ENCODE measurements at places on chromosomes 11 and 22.

GRCh38 chr22:23384431-23384830 is 195.7 kb downstream of the IGLL1 start:
- no peak for DNase-seq

DNA sequence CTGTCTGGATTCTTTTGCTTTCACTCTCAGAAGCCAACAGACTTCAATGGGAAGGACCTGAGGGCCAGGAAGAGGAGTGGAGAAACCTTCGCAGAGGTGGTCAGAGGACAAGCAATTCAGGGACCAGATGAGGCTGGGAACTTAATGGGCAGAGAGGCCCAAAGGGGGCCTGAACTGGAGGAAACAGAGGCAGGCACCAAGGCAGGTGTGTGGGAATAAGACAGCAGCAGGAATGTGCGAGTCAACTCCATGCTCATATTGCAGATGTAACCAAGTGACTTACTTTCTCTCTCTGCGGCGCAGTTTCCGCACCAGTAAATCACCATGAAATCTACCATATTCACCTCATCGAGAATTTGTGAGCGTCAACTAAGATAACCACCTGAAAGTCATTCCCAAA is 669.1 kb downstream of the NTM start:
- DNase-seq, result no peak

DNA sequence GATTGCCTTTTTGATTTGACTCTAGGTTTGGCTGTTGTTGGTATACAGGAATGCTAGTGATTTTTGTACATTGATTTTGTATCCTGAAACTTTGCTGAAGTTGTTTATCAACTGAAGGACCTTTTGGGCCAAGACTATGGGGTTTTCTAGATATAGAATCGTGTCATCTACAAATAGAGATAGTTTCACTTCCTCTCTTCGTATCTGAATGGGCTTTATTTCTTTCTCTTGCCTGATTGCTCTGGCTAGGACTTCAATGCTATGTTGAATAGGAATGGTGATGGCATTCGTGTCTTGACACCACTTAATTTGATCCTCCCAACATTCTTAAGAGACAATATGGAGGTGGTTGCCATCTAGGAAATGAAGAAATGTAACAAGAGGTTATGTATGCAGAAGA is 388.1 kb upstream of the API5 start:
- no peak for DNase-seq

GRCh38 chr11:3710485-3711259 is 39.5 kb upstream of the CHRNA10 start:
- DNase-seq, result no peak

GRCh38 chr22:34814260-34815025 is 251.5 kb upstream of the ISX start:
- peak; percentile 56 for DNase-seq
